Midbrain (tissue), 1 donor: ENCODE measurements at places on chromosomes 13 and 19.

GRCh38 chr13:34201050-34201913 is 383.3 kb downstream of the RFC3 start:
- DNase-seq = no peak

GRCh38 chr13:60267498-60268202 is 103.9 kb upstream of the DIAPH3 start:
- DNase-seq = no peak

GRCh38 chr19:12034198-12034597 is 1.3 kb downstream of the ZNF433 start:
- no peak for DNase-seq

- DNase-seq = no peak
Observed at GRCh38 chr13:34000955-34001354, 183.0 kb downstream of the RFC3 start.

- no peak for DNase-seq
Observed at GRCh38 chr13:38862443-38862842, 128.2 kb downstream of the STOML3 start.

- peak; percentile 15 for DNase-seq
Observed at GRCh38 chr13:44132710-44133109, 240.9 kb upstream of the SERP2 start.

DNA sequence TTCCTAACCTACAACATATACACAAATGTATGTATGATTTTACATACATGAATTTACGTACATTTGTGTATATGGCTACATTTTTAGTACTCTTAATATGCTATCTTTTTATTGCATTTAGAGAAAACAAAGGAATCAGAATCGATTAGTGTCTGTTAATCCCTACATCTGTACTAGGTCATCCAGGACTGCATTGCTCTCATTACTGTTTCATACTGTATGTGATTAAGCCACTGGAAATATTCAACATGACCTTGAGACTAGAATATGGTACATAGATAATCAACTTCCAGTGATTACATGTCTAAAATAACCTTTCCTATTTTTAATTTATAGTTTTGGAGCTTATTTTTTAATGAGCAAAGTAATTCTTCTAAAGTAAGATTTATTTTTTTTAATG is 5.3 kb upstream of the MAB21L1 start:
- no peak for DNase-seq

GRCh38 chr19:4583961-4584669 is 24.6 kb upstream of the SEMA6B start:
- no peak for DNase-seq

- no peak for DNase-seq
Observed at GRCh38 chr19:12946092-12946721, 545 bp downstream of the RAD23A start.

DNA sequence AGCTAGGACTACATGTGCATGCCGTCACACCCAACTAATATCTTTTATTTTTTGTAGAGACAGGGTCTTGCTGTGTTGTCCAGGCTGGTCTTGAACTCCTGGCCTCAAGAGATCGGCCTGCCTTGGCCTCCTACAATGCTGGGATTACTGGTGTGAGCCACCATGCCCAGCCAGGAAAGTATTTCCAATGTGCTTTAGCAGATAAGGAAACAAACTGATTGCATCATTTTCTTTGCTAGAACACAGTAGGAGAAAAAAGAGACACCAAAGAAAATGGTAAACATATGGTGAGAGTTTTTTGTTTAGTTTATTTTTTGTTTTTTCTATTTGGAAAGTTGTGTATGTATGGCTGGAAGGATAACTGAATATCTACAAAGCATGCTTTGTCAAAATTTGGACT is 46.9 kb upstream of the AKAP11 start:
- DNase-seq = no peak

DNA sequence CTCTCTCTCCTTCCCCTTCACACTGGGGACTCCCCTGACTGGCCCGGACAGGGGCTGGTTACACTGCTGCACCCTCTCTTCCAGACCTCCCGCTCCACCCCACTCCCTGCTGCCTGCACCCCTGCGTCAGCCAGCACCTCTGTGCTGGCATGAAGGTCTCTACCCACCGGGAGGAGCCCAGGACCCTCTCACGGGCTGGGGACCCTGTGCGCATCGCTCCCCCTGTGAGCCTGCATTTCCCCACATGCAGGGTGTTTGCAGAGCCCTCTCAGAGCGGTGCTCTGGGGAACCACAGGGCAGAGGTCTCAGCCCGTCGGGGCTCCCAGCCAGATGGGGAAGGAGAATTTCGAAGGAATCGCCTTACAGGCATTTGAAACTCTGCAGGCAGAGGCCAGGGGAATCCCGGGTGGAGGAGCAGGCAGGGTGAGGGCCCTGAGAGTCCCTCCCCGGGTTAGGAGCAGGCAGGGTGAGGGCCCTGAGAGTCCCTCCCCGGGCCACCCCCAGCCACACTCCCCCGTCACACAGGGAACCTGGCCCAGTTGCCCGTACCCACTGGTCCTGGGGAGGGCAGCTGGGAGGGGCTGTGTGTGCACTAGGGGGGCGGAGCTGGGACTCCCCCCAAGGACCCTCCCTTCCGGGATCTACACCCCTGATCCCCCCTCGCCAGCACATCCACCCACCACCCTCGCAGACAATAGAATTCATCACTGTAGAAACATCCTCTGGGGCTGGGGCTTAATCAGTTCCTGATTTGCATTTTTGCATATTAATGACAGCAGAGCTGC is 16.3 kb upstream of the TCF3 start:
- no peak for DNase-seq

GRCh38 chr13:32647926-32648325 is 61.7 kb downstream of the PDS5B start:
- DNase-seq = no peak

DNA sequence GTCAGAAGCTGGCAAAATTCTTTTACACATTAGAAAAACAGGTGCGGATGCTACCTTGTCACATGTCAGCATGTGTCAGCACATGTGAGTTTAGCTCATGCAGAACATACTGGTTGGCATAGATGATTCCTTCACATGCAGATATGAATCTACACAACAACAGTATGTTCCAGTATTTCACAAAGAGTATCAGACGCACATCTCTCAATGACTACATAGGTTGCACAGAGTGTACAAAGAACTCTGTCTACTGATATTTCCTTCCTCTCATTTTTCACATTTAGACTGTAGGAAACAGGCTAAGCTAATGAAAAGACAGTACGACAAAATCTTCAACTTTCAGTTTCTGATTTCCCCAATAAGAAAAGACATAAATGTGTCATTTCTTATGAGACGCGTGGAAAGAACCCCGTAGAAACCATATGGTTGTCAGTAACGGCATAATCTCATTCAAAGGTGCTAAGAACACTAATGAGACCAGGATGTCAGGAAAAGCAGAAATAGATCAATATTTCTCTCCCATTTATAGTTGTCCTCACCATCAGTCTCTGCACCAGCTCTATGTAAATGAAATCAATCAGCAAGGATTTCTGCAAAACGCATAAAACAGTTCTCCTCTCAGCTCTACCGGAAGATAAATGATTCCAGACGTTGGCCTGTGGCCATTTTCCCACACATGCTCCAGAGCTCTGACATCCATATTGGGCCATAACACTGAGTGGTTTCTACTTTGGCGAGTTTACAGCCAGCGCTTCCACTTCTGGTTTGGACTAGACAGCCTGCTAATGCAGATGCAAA is 81.2 kb downstream of the STARD13 start:
- no peak for DNase-seq

GRCh38 chr19:46372901-46373490 is 26.1 kb downstream of the PPP5C start:
- no peak for DNase-seq

DNA sequence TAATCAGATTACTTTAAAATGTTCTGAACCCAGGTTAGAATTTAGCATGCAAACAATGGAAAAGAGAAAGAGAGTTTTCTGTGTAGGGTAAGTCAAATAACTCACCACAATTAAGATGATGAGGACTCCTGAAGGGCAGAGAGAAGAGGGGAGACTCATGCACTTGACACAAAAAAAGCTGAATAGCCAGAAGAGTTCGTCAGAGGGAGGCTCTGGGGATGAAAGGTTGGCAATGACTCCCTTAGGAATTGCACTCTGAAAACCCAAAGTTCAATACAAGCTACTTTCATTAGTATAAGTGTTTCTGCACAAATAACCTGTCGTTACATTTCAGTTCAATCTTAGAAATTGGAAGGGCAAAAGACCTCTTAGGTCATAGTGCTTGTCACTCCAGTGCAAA is 434.4 kb upstream of the PCDH9 start:
- no peak for DNase-seq

GRCh38 chr19:18488403-18488723 is 33.5 kb downstream of the ELL start:
- DNase-seq = no peak

GRCh38 chr13:110700641-110701040 is 5.3 kb downstream of the CARS2 start:
- DNase-seq = no peak

GRCh38 chr13:40272776-40273139 is 393.7 kb downstream of the FOXO1 start:
- DNase-seq = no peak

GRCh38 chr19:16458391-16459341 is 13.1 kb downstream of the EPS15L1 start:
- DNase-seq = no peak

GRCh38 chr13:29292045-29292444 is 303.4 kb downstream of the SLC7A1 start:
- no peak for DNase-seq

DNA sequence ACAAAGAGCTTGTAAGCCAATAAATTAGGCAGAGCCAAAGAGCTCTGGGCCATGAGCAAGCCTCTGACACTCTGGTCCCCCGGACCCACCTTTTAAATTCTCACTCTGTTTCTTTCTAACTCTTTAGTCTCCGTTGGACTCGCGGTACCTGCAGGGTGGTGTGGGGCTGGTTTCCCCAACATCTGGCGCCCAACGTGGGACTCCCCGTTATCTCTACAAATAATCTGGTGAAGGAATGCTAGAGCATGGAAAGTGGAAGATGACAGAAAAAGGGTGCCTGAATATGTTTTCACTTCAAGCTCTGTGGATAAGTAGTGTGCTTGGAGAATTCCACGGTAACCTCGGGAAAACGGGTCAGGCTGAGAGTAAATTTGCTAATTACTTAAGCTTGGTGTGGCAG is 36.5 kb upstream of the CYP2B6 start:
- no peak for DNase-seq

- no peak for DNase-seq
Observed at GRCh38 chr19:55095260-55096060, 19.8 kb downstream of the EPS8L1 start.

- DNase-seq = no peak
Observed at GRCh38 chr13:75641026-75641425, 4.9 kb downstream of the LMO7 start.

DNA sequence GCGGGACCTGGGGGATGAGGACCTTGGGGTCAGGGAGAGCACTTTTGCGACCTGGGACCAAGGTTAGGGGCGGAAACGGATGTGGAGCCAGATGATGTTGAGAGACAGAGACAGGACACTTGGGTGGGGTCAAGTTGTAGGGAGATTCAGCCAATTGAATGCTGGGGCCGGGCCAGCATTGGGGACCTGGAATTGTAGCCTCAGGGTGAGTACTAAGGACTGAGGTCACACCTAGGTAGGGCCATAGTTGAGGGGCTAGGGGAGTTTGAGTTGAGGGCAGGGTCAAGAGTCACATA is 1.2 kb downstream of the ALKBH7 start:
- no peak for DNase-seq

DNA sequence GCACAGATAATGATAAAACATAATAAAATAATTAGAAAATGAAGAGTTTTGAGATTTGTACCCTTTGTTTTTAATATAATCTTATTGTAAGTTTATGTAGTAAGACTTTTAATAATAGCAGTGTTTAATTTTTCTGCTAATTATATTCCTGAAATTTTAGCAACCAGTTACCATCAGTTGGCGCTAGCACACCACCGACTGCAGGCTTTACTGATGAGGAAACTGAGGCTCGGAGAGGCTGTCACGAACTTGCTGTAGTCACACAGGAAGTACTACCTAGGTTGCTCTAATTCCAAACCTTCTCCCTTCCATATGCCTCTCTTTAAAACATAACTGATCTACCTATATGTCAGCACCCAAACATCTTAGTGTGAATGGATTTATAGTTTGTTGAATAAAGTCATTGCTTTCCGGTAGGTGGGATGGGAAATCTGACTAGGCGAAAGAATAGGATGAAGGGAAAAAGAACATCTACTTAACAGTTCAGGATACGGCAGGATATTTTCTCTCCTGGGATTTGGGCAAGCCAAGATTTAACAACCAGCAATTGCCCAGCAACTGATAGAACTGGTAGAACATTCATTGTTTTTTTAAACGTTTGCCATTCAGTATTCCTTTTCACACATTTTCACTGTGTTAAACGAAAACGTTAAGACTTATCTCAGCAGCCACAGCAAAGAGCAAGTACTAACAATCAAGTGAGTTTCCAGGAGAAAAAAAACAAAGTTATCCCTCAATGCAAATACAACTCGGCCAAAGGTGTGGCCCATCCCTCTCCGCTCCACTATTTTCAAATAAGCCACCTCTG is 822 bp upstream of the RFXAP start:
- no peak for DNase-seq

DNA sequence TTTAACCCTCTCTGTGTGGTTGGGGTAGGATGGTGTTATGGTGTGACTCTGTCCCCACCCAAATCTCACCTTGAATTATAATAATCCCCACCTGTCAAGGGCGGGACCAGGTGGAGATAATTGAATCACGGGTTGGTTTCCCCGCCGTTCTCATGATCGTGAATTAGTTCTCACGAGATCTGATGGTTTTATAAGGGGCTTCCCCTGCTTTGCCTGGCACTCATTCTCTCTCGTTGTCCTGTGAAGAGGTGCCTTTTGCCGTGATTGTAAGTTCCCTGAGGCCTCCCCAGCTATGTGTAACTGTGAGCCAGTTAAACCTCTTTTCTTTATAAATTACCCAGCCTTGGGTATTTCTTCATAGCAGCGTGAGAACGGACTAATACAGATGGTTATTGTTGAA is 68.8 kb downstream of the ARHGEF7 start:
- DNase-seq = no peak

GRCh38 chr19:16836115-16837034 is 7.2 kb downstream of the SIN3B start:
- DNase-seq = no peak
